ENCODE measurements at places on chromosomes 6 and 20. TPM values are rescaled to one million over a fixed set of nuclear protein-coding genes. Genes with fewer than 3 reads are reported as not detected.

GRCh38 chr6:109306733-109307132, 75.5 kb downstream of the CD164 start:
- no peak for DNase-seq

Gene GLP1R
- not detected for total RNA-seq

- no peak for DNase-seq
These were observed 43.4 kb upstream of the FABP7 start for GRCh38 chr6:122736163-122736562.

DNA sequence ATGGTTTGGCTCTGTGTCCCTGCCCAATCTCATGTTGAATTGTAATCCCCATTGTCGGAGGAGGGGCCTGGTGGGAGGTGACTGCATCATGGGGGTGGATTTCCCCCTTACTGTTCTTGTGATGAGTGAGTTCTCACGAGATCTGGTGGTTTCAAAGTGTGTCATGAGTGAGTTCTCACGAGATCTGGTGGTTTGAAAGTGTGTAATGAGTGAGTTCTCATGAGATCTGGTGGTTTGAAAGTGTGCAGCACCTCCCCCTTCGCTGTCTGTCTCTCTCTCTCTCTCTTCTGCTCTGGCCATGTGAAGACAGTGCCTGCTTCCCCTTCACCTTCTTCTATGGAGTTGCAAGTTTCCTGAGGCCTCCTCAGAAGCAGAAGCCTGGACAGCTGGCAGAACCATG, 87.6 kb downstream of the MYLK4 start:
- no peak for DNase-seq

All from IMR-90 (cell line).